ENCODE measurements at places on chromosomes 4 and X.

DNA sequence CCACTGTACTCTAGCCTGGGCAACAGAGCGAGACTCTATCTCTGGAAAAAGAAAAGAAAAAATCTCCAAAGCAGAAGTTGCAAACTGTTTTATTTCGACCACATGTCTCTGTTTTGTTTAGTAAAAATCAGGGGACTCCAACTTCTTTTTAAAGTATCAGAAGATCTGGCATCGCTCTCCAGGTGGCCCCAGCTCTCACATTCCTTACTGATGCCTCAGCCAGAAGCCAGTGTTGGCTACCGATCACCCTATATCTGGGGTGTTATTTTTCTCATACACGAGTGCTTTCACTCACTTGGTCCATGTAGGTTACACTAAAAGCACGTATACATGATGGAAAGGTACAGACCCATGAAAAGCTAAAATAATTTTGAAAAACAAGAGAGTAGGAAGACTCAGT is 8.3 kb downstream of the MPP1 start:
- DNase-seq = no peak

- no peak for DNase-seq
These were observed 358.9 kb downstream of the NLGN4X start for GRCh38 chrX:5869786-5870185.

DNA sequence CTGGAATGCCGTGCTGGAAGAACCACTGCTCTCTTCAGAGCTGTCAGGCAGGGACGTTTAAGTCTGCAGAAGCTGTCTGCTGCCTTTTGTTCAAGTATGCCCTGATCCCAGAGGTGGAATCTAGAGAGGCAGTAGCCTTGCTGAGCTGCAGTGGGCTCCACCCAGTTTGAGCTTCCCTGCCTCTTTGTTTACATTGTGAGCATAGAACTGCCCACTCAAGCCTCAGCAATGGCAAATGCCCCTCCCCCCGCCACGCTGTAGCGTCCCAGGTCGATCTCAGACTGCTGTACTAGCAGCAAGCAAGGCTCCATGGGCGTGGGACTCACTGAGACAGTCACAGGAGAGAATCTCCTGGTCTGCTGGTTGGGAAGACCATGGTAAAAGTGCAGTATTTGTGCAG is 34.8 kb upstream of the MUC7 start:
- DNase-seq = no peak

DNA sequence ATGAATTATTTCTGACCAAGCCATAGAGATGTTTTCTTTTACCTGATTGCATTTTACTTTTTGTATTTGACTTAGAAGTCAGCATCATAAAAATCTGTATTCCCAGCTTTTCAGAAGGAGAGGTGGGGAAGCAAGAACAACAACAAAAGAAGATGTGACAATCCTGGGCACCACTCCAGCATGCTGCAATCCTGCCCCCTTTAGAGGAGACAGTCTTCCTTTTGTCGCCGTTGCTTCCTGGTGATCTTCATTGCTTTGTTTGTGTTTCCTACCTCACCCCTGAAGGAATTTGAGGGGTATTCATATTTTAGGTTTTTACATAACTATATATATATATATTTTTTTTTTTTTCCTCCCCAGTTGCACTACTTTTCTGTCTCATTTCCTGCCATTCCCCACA is 3.7 kb downstream of the QRFPR start:
- DNase-seq = no peak

- DNase-seq = no peak
These were observed 3.3 kb downstream of the PCDH10 start for GRCh38 chr4:133152330-133152821.

GRCh38 chr4:72410158-72410557 is 158.9 kb downstream of the ADAMTS3 start:
- no peak for DNase-seq

DNA sequence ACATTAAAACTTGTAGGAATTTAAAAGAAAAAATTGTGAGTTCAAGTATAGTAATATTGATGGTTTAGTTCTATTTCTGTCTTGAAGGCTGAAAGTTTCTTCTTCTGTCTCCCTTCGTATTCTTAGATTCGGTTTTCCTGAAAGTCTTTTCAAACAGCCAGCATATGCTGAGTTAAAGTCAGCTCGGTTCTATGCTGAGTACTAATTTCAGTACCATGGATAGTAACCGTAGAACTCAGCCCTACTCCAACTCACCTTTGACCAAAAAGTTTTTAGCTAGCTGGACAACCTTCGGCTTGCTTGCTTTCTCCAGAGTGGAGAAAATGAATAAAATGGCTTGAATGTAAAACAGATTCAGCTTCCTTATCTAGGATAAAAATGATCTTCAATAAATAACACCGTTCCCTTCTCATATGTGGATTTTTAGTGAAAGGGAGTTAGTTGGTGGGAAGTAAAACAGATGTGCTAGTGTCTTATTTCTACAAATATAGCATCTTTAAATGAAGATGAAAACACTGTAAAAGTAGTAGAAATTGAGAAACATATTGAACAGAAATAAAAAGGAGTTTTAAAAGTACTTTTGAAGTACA is 5.2 kb downstream of the POU4F2 start:
- no peak for DNase-seq

- DNase-seq = no peak
These were observed 79.2 kb downstream of the FBXL5 start for GRCh38 chr4:15575966-15576365.

DNA sequence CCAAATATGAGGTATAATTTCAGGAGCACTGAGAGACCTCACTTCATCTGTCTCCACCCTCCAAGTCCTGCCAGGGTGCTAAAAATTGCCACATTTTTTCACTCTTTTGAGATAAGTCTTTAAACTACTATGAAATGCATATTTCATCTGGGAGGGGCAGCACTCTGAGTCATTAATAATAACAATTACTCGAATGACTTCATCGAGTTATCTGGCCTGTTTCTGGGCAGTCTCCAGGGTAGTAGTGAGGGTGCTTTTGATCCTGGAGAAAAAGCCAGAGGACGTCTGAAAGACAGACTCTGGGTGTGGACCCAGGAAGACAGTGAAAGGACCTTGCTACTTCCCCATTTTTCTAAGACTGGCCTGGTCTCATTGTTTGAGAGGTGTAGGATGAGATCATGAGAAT is 42.3 kb upstream of the SRD5A3 start:
- no peak for DNase-seq

GRCh38 chrX:7069556-7069955 is 78.0 kb upstream of the STS start:
- DNase-seq = no peak

DNA sequence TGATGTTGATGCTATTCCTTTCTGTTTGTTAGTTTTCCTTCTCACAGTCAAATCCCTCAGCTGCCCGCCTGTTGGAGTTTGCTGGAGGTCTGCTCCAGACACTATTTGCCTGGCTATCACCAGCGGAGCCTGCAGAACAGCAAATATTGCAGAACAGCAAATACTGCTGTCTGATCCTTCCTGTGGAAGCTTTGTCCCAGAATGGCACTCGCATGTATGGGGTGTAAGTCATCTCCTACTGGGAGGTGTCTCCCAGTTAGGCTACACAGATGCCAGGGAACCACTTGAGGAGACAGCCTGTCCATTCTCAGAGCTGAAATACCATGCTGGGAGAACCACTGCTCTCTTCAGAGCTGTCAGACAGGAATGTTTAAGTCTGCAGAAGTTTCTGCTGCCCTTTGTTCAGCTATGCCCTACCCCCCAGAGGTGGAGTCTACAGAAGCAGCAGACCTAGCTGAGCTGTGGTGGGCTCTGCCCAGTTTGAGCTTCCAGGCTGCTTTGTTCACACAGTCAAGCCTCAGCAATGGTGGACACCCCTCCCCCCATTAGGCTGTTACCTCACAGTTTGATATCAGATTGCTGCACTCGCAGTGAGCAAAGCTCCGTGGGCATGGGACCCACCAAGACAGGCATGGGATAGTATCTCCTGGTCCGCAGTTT is 74.9 kb downstream of the SPIN3 start:
- no peak for DNase-seq

GRCh38 chr4:182175788-182176519 is 67.2 kb upstream of the TENM3 start:
- DNase-seq = no peak

- DNase-seq = no peak
These were observed 54.2 kb downstream of the TMA16 start for GRCh38 chr4:163548481-163549243.

- DNase-seq = no peak
These were observed 46.8 kb downstream of the CLCN4 start for GRCh38 chrX:10203617-10204016.

DNA sequence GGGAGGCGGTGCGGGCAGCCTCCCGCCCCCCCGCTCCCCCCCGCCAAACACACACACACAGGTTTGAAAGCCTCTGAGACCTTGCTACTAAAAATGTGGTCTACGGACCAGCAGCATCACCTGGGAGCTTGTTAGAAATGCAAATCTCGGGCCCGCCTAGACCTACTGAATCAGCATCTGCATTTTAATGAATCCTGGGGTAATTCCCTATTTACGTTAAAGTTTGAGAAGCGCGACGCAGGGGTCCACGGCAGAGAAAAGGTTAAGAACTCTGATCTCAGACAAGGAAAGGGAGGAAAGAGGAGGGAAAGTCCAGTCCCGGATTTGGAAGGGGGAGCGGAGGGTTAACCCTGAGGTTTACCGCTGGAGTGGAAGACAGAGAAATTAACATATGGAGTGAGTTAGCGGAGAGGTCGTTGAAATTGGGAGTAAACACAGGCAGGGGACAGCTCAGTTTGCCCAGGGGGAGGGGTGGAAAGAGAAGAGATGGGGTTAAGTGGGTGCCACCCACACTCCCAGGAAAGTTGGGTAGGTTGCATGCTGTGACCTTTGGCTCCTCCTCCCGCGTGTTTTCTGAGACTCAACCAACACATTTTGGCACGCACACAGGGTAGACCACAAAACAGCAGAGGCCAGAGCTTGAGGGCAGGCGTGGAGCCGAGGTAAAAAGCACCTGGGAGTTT is 483.6 kb downstream of the BCOR start:
- DNase-seq = peak; percentile 63
